HT1080 (cell line): ENCODE measurements at places on chromosomes 3 and 15. TPM values are rescaled to one million over a fixed set of nuclear protein-coding genes. Genes with fewer than 3 reads are reported as not detected.

- no peak for DNase-seq
These were observed 44.4 kb upstream of the SPRED1 start for GRCh38 chr15:38208206-38208605.

GRCh38 chr3:143171141-143171980 is 51.8 kb downstream of the CHST2 start:
- peak; percentile 78 for DNase-seq

GRCh38 chr15:90382320-90382719 is 5.7 kb upstream of the IQGAP1 start:
- no peak for DNase-seq

DNA sequence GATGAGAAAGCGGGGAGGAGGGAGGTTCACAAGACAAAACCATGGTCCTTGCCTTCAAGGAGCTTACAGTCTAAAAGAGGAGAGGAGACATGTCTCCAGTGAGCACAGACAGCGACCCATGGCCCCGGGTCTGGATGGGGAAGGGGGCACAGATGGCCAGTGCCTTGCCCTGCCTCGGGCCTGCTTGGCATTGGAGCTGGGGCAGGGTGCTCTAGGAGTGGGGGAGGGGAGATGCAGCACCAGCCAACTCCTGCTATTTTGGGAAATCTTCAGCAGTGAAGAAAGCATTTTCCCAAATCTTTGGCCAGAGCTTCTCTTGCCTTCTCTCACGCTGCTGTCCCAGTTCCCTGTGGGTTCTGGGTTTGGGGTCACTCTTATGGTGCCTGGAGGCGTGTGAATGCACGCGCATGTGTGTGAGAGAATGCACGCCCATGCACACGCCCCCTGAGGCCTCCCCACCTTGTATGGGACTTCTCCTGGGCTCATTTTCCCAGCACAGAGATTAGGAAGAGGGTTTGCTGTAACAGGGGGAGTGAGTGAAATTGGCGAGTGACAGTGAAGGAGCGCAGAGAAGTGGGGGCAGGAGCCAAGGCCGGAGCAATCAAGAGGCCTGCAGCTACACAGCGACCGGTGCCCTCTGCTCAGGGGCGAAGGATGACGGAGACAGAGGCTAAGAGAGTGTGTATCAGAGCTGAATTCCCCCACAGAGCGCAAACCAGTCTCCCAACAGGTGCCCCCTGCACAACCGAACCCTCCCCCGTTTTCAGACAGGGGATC is 71.5 kb downstream of the SEMA5B start:
- DNase-seq, result no peak

DNA sequence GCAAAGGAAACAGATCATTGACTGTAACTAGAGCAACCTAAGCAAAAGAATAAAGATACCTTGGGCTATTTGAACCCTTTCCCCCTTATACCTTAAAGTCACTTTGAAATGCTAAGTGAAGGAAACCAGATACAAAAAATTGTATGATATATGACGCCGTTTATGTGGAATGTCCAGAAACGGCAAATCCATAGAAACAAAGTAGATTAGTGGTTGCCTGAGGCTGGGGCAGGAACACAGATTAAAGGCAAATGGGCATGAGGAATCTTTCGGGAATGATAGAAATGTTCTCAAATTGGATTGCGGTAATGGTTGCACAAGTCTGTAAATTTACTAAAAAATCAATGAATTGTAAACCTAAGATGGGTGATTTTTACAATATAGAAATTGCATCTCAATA is 160.1 kb upstream of the CCDC54 start:
- peak; percentile 70 for DNase-seq

- no peak for DNase-seq
These were observed 24.2 kb downstream of the ZXDC start for GRCh38 chr3:126451511-126451910.

DNA sequence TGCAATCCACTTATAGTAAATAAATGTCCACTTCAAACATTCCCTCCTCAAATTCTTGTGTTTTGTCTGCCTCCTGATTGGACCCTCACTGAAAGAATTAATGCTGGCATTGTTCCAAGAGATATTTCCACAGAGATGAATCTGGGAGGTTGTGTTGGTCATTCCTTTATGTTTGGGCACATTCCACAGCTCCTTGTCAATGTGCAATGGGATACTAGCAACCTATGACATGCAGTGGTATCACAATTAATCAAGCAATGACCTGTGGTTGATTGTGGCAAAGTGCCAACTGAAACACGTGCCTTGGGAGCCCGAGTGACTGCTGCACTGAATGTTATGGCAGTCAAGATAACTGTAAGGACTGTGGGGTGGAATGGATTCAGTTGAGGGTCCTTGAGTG is 55.0 kb upstream of the SNRPN start:
- DNase-seq, result no peak

- no peak for DNase-seq
These were observed 630.9 kb upstream of the AGTR1 start for GRCh38 chr3:148066802-148067201.

- no peak for DNase-seq
These were observed 28.7 kb downstream of the ATP6V1A start for GRCh38 chr3:113775516-113775915.

- DNase-seq, result peak; percentile 84
These were observed 29.7 kb downstream of the ACAD11 start for GRCh38 chr3:132629928-132630327.

DNA sequence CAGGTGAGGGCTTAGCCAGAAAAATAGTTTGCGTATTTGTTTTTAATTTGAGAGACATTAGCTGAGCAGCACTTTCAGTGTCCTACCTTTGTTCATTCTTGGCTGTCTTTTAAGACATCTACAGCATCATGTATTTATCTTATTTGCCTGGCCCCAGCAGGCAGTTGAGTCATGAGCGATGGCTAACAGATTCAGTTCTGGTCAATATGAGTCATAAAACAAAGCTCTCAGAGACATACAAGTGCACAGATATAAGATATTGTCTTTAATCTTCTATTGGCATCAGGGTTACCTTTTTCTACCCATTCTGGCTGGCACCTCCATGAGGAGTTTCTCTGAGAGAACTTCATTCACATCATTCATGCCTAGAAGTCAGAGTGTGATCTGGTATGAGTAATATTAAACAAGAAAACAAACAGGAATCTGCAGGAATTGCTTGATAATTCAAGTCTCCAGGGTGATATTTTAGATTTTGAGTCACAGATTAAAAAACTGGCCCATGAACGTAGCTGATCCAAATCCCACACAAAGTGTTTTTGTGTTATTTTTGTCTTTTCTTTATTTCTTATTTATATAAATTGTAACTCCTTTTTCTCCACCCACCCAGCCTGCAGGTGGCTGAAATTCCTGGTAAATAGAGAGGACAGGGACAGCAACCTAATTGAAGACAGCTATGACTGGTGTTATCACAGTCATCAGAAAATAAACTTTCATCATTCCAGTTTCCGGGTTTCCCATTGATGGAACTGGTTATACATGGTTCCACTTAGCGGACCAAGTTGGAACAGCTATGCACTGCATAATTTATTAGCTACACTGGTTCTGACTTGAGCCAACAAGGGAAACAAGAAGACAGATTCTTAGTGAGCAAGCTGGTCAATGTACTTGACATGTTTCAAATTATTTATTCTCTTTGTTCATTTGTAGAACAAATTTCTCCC is 47.3 kb downstream of the PLSCR2 start:
- peak; percentile 89 for DNase-seq

DNA sequence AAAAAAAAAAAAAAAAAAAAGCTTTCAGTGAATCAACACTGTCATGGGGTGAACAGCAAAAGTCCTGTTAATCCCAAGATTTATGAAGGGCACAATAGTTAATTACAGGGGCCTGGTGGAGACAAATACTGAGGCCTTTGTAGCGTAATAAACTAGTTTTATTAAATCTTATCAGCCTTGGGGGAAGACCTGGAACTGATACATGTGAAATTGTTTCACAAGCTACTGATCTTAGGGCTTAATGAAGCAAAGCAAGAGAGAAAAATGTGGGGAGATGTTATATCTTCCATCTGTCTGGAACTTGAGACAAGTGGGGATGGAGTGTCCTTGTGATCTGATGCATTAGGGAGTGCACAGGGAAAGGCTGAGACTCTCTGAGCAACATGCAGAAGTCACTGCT is 47.9 kb upstream of the OSBPL11 start:
- DNase-seq, result no peak

GRCh38 chr3:31571325-31571724 is 38.6 kb downstream of the STT3B start:
- no peak for DNase-seq

DNA sequence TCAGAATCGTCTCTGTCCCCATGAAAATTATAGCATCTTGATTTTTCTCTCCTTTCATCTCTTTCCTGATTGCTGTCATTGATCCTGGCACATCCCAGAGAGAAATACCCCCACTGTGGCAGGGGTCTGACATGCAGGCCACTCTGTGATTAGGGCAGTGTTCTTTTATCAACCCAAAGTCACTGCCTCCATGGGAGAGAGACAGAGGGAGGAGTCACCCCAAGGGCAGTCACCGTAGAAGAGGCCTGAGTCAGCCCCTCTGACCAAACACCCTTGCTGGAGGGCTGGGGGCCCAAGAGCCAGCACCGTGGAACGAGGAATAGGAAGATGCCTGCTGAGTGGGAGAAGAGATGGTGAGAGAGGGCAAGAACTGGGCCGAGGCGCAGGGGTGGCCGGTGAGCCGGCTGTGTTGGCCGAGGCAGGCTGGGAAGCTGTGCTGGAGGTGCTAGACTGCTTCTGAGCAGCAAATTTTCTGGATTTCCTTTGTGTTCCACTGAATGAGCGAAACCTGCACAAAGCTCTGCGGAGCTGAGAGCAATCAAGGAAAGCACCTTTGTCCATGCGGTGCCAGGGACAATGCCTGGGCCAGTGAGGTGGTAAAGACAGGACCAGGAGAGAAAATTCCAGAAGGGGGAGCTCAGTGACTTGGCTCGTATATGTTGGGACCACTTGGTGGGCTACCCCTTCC is 103.8 kb downstream of the ADCY5 start:
- DNase-seq, result no peak

- DNase-seq, result no peak
These were observed 435.3 kb upstream of the KCNMB2 start for GRCh38 chr3:178100908-178101307.

DNA sequence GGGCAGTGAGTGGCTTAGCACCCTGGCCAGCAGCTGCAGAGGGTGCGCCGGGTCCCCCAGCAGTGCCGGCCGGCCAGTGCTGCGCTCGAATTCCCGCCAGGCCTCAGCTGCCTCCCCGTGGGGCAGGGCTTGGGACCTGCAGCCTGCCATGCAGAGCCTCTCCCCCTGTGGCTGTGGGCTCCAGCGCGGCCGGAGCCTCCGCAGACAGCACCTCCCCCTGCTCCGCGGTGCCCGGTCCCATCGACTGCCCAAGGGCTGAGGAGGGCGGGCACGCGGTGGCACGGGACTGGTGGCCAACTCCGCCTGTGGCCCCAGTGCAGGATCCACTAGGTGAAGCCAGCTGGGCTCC is 386.3 kb downstream of the CNTN4 start:
- DNase-seq, result no peak

GRCh38 chr3:71194785-71195184 is 388.7 kb downstream of the FOXP1 start:
- no peak for DNase-seq

DNA sequence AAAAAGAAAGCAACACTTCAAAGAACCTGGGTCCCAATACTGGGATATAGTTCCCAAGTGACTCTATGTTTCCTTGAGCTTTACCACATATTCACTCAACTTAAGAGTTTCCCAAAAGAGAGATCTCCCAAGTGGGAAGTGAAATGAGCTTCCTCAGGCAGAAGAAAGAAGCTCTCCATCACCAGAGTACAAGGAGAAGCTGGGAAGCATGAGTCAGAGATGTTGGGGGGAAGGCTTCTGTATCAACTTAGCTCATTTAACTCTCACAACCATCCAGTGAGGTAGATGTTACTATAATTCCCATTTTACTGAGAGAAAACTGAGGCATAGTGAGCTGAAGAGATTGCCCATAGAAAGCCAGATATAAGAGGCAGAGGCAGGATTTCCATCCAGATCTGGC is 47.0 kb upstream of the TRIM42 start:
- peak; percentile 64 for DNase-seq

- DNase-seq, result no peak
These were observed 14.5 kb downstream of the RNF111 start for GRCh38 chr15:59001946-59002345.

GRCh38 chr3:169449012-169449411 is 214.5 kb downstream of the MECOM start:
- no peak for DNase-seq

GRCh38 chr3:110123946-110124345 is 786.6 kb upstream of the DPPA4 start:
- no peak for DNase-seq

DNA sequence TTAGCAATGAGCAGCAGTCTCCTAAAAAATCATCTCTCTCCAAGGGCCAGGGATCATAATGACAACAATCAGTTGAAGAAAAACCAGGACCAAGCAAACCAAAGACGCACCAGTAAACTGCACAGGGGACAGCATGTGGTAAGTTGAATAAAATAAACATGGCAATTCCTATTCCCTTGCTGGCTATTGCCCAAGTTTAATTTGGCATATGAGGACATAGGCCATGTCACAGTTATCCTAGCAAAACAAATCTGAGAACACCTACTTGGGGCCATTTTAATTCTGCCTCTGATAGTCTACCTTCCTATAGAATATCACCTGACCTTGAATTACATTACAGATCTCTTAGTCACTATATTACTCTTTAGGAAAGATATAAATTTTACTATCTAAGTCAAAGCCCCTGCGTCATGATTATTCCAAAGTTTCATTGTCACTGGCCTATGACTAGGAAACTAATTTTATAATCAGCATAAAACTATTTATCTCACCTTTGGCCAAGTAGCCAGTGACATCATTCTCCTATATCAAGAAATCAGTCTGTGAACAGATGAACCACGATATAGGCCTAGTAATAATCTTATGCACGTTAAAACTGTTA is 23.0 kb downstream of the AP3S2 start:
- DNase-seq, result no peak

- DNase-seq, result no peak
These were observed 21.7 kb downstream of the ETFA start for GRCh38 chr15:76289582-76289981.

- DNase-seq, result no peak
These were observed 255.4 kb upstream of the UBE2E1 start for GRCh38 chr3:23550402-23550801.

GRCh38 chr3:54994111-54994513 is 66.3 kb upstream of the LRTM1 start:
- DNase-seq, result no peak

DNA sequence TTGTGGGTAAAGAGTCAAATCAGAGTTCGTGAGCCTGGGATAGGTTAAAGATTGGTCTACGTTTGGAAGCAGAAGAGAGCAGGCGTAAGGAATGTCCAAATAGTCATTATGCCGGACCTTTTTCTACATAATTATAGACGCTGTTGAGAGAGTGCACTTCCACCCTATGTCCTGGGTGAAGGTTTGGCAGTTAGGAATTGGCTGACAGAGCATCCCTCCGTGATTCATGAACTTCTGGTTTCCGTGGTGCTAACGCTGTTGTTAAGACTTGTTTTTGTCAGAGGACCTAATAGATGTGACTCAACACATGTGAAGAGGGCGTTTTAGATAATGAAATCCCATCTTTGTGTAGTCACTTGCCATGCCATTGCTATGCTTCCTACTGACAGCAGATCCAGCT is 1.1 kb downstream of the EAF1 start:
- DNase-seq, result peak; percentile 55

The ANP32A gene
- total RNA-seq, result 80.0 and 120 TPM in 2 replicates

The RNU5B-1 gene
- not detected in 2 replicates for total RNA-seq

The RFX7 gene
- total RNA-seq, result 3.2 and 4.6 TPM in 2 replicates

The MCF2L2 gene
- 1.8 and 3.4 TPM in 2 replicates for total RNA-seq

The IQCF5 gene
- not detected in 2 replicates for total RNA-seq

The ATP8B4 gene
- total RNA-seq, result 0.21 and 0.60 TPM in 2 replicates

The SLC27A2 gene
- not detected in 2 replicates for total RNA-seq
